GDM1 (cell line): ENCODE measurements at places on chromosomes 1 and 21.

GRCh38 chr1:151312411-151312810 is 14.8 kb downstream of the PI4KB start:
- DNase-seq = no peak

DNA sequence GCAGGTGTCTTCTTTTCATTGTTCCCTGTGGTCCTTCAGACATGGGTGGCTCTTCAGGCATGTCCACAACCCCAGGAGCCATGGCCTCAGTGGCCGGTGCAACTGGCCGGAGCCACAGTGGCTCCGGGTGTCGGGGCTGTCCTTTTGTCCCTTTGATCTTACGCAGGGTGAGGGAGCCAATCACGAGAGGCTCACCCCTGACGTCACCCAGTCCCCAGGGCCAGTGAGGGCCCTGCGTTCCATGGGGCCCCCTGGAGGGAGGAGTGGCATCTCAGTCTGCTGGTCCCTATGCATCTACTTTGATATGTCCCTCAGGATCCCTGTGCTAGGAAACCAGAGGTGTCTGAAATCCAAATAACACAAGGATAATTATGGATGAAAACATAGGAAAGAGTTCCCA is 29.3 kb downstream of the ZSCAN20 start:
- DNase-seq = no peak

DNA sequence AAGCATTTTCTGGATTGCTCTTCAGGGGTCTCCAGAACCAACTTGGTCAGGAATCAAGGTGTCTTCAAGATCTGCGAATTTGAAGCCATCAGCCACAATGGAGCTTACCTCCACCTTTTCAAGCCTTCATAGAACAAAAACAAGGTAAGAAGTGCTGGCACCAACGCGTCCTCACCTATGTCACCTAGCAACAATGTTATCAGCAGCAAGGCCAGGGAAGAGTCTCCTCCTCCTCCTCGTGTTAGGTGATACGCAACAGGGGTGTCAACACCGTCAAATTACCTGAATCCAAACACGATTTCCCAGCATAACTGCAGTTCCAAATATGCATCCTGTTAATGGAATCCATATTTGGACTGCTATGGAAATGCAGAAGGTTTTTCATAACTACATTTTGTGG is 4.1 kb upstream of the TIAM1 start:
- no peak for DNase-seq

- no peak for DNase-seq
Measured at GRCh38 chr1:63916485-63917360, 142.9 kb downstream of the ROR1 start.

DNA sequence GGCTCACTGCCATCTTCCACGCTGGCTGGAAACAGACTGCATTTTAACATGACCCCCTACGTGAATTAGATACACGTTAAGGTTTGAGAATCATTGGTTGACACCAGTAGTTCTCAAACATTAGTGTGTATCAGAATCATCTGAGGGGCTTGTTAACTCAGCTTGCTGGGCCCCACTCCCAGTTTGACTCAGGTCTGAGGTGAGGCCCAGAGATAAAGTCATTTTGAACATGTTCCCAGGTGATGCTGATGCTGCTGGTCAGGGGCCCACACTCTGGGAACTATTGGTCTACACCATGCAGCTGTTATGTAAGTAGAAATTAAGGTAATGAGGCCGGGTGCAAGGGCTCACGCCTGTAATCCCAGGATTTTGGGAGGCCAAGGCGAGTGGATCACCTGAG is 1.3 kb downstream of the LSM10 start:
- DNase-seq = no peak

GRCh38 chr1:12009318-12009947 is 9.9 kb upstream of the MIIP start:
- no peak for DNase-seq

GRCh38 chr21:45294509-45295291 is 7.0 kb upstream of the POFUT2 start:
- DNase-seq = no peak

DNA sequence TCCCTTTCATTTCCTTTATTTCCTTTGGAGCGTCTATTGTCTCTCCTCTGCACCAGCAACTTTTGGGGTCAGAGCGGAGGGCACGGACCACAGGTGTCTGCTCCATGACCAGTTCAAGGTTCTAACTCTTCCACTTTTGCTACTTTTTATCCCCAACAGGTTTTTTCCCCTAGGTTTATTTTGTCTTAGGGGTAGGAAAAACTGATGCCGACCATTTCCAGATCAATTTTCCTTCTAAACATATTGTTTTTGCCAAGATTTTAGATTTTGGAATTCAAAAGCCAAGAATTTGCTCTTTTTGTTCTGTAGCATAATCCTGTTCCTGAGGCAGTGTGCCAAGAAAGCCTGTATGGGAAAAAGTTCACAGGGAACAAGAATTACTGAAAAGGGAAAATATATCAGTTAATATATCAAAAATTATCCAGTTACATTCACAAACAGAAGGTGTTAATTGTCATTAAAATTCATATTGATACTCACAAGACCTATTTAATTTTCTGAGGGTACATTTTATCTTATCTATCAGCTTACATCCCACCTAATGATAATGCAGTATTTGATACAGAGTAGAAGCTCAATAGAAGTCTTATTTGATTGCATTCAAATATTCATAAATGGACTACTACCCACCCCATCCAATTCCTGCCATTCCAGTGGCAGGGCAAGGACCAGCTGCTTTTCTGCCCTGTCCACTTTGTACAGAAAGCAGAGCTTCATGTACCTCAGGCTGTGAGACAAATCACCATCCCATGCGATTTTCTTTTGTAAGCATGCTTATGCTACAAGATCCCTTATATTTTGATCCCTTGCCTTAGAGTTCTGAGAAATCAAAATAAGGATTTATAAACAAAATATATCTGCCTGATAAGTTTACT is 31.2 kb downstream of the TSEN15 start:
- no peak for DNase-seq

- DNase-seq = no peak
Measured at GRCh38 chr1:165152109-165152508, 204.4 kb downstream of the LMX1A start.

DNA sequence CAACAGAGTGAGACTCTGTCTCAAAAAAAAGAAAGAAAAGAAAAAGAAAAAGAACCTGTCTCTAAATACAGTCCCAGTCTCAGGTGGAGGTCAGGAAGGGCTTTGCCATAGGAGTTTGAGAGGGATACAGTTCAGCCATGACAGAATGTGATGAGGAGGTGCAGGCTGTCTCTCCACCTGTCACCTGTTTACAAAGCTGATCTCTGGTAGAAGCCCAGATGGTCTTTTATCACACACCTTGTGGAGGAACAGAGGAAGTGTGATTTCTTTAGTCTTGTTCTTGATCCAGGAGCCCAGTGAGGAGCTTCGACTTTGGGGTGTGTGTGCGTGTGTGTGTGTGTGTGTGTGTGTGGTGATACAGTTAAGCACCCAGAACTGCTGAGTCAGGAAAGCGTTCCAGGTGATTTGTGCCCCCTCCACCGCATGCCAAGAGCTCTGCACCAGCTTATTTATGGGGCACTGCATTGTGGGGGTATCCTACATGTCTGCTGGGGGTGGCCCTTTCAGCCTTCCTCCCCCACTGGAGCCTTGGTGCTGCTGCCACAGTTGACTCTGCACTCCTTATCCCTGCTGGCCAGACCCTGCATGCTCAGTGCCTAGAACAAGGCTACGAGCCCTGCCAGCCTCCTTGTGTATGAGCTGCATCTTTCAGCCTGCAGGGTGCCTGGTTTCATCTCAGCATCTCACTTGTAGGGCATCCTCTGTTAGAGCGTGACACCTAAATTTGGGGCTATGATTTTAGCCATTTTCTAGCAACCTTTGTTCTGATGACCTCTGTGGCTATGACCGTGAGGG is 19.3 kb downstream of the DOP1B start:
- no peak for DNase-seq

DNA sequence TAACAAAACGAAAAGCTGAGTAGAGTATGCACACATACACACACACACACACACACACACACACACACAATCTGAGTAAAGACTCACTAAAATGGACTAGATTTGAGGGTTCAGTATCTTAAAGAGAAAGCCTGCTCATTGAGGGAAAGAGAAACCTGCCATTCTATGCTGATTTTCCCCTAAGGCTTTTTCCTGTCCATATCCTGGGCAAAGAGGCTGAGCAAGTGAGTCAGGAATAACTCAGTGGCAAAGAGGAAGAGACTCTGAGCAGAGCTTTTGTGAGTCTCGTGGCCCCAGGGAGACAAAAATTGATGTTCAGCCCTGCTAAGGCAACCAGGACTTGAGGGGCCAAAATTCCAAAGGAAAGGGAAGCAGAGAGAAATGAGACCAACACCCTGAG is 37.3 kb upstream of the RUNX1 start:
- no peak for DNase-seq

- no peak for DNase-seq
Measured at GRCh38 chr1:3360646-3361257, 93.7 kb upstream of the ARHGEF16 start.

GRCh38 chr1:177945943-177946650 is 23.8 kb downstream of the SEC16B start:
- DNase-seq = peak; percentile 42

DNA sequence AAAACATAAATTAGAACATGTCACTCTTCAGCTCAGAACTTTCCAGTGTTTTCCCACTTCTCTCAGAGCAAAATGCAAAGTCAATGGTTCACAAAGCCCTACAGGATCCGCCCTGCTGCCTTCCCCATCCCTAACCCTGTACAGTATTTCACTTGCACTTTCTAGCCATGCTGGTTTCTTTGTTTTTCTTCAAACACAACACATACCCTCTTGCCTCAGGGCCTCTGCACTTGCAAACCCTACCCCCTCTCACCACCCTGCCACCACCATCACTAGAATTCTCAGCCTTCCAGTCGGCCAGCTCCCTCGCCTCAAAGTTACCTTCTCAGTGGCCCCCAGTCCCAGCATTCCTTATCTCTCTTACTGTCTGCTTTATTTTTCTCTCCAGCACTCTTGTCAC is 17.6 kb downstream of the TEX35 start:
- DNase-seq = no peak

DNA sequence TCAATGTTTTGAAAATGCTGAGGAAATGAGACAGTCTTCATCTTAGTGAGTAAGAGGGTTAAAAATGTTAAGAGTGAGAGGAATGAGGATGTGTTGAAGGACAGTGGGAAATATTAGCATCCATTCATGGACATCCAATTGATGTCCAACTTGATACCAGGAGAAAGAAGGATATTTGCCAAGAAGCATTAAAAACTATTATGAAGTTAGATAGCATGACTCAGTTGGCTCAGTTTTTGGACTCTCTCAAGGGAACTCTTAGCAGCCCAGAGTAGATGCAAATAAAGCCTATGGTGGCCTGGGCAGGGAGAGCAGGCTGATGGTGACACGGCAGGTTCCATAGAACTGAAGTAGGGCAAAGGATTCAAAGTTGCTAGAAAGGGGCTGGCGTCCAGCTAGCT is 171.0 kb downstream of the ZZZ3 start:
- no peak for DNase-seq

- no peak for DNase-seq
Measured at GRCh38 chr1:113223546-113223945, 150.5 kb downstream of the LRIG2 start.

DNA sequence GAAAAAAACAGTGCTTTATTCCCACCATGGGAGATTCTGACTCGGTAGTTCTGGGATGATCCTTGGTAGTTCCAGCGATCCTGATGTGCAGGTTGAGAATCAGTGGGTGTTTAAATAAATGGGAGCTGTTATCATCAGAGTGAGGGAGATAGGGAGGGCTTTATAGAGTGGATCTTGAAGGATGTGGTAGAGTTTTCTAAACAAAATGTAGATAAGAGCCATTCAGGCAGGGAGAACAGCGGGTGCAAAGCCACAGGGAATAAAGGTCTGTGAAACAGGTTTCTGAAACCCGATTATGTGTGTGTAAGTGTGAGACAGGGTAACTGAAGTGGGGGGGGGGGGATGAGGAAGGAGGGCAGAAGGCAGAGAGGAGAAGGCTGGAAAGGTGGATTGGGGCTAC is 75.8 kb upstream of the ADAR start:
- no peak for DNase-seq

DNA sequence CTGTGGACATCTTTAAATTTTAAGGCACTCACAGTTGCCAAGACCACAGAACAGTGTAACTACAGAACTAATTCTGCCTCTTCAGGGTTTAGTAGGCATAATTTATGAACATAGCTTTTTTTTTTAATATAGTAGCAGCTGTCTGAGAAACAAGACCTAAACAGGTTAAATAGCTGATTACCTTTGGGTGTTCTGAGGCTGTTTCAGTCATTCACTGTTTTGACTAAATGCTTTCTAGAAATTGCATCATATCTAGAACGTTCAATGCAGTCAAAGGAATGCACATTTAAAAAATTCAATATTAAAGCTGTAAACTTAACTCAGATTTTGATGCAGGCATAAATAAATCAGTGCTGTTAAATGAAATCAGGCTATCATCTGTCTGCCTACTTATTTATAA is 101.6 kb downstream of the BRINP3 start:
- DNase-seq = no peak

- DNase-seq = no peak
Measured at GRCh38 chr1:209457401-209458125, 126.0 kb upstream of the CAMK1G start.

- DNase-seq = no peak
Measured at GRCh38 chr1:157695417-157695816, 5.2 kb downstream of the FCRL3 start.

- DNase-seq = peak; percentile 73
Measured at GRCh38 chr1:229410692-229411433, 23.0 kb downstream of the ACTA1 start.

- no peak for DNase-seq
Measured at GRCh38 chr1:93124556-93125355, 45.7 kb downstream of the MTF2 start.

DNA sequence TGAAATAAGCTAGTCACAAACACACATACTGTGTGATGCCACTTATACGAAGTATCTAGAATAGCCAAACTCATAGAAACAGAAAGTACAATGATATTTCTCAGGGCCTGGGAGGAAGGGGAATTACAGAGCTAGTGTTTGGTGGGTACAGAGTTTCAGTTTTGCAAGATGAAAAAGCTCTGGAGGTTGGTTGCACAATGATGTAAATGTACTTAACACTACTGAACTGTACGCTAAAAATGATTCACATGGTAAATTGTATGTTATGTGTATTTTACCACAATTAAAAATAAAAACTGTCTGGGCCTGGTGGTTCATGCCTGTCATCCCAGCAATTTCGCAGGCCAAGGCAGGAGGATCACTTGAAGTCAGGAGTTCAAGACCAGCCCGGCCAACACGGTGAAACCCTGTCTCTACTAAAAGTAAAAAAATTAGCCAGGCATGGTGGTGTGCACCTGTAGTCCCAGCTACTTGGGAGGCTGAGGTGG is 15.3 kb upstream of the FHAD1 start:
- no peak for DNase-seq

- no peak for DNase-seq
Measured at GRCh38 chr1:118429856-118430255, 244.8 kb upstream of the SPAG17 start.

DNA sequence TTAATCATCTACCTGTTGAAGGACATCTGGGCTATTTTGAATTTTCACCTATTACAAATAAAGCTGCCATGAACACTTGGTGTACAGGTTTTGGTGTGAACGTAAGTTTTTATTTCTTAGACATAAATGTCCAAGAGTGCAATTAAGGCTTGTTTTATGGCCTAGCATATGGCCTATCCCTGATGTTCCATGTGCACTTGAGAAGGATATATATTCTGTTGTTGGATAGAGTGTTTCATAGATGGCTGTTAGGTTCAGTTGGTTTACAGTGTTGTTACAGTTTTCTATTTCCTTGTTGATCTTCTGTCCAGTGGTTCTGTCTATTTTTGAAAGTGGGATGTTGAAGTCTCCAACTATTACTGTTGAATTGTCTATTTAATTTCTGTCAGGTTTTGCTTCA is 61.2 kb upstream of the NFASC start:
- no peak for DNase-seq
